ENCODE measurements at places on chromosomes 2 and 18.

DNA sequence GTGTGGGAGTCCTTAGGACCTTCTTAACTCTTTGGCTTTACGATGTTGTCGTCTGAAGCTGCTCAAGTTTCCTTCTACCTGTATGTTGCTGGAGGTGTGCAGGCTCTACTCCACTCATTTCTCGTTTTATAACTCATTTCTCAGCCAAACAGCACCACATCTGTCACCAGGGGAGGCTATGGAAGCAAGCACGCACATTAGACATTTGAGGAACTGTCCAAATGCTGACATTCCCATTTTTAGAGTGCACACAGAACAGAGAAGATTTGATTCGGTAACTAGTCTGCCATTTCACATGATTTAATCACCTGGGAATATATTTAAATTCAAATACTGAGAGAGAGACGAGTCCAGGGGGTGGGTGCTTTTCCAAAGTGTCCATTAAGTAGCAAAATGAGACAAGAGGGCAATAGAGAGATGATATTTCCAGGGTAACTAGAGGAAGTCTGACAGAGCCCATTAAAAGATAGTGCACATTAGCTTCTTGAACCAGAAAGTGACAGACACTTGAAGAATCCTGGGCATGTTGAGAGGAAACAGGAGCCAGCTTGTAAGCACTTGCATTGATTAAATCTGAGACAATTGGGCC, 793.3 kb downstream of the TDRD15 start:
- DNase-seq, result no peak

DNA sequence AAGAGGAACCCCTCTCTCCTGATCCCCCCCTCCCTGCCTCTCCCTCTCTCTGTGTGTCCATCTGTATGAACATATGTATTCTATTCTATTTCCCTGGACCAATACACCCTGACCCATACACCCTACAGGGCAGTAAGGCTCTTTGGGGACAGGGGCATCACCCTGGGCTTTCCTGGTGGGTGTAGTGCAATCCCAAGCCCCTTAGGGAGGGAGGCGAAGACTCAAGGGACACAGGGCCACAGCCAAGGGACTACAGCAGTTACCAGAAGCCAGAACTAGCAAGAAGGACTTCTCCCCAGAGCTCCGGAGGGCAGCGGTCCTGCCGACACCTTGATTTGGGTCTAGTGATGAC, 214.2 kb upstream of the RAB6C start:
- DNase-seq, result no peak

GRCh38 chr2:152486737-152487400, 151.9 kb downstream of the FMNL2 start:
- no peak for DNase-seq

GRCh38 chr2:109331896-109332848, 203.2 kb downstream of the SH3RF3 start:
- peak; percentile 10 for DNase-seq

GRCh38 chr2:110827511-110827910, 95.1 kb downstream of the ACOXL start:
- DNase-seq, result no peak

DNA sequence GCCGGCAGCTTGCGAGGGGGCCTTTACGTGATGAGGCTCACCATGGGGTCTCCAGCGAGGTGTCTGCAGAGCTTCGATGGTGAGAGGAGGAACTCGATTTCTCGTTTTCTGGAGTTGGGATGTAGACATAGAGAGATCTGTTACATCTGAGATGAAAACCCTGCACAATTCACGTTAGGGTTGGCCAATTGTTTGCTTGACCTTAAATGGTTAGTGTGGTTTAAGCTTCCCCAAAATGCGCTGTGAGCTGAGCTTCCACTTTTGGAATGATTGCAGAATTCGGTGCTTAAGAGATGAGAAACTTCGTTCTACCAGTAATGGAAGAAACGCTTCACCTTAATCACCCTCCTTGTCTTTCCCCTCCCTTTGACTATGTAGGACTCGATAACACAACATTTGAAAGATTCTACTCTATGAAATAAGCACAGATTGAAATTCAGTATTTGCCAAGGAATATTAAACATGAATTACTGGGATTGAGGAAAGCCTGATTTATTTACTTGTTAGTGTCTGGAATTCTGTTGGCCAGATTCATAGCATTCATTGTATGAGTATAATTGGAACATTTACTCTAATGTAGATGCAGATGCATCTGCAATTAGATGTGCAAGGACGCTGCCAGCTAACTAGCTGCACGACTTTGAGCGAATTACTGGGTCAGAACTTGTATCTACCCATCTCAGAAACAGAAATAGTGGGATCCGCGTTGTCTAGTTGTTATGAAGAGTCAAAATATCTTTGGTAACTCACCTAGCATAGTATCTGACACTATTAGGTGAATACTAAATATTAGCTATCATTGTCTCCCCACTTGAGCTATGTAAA, 1.6 kb upstream of the KLF7 start:
- peak; percentile 34 for DNase-seq

- DNase-seq, result no peak
Measured at GRCh38 chr2:3545788-3546478, 12.2 kb downstream of the RNASEH1 start.

GRCh38 chr18:29779096-29779495, 1263.4 kb downstream of the DSC3 start:
- DNase-seq, result no peak

DNA sequence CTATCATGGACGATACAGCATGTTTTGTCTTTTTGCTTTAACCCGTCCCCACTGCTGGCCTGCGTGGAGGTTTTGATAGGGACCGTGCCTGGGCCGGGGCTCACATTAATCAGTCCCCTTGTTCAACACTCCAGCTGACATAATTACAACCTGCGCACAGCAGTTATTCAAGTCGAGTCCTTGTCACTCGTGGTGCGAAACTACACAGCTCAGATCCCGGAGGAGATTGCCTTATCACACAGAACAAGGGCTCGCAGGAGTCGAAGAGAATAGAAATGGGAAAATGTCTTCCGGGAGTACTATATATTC, 304.4 kb downstream of the ZNF407 start:
- no peak for DNase-seq

DNA sequence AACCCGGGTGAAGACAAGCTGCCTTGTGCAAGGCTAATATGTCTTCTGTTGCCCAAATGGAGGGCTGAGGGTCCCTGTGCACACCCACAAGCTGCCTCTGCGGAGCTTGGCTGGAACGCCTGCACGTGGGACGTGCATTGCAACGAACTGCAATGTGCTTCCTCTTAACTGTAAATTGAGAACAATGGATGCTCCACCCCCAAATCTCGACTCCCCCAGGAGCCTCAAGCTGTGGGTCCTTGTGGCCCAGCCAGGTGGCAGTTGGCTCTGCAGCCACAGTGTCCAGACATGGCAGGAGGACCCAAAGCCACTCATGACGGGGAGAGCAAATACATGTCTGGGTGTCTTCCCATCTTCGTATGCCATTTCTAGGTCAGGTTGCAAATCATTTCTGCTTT, 90.1 kb downstream of the TWIST2 start:
- no peak for DNase-seq

DNA sequence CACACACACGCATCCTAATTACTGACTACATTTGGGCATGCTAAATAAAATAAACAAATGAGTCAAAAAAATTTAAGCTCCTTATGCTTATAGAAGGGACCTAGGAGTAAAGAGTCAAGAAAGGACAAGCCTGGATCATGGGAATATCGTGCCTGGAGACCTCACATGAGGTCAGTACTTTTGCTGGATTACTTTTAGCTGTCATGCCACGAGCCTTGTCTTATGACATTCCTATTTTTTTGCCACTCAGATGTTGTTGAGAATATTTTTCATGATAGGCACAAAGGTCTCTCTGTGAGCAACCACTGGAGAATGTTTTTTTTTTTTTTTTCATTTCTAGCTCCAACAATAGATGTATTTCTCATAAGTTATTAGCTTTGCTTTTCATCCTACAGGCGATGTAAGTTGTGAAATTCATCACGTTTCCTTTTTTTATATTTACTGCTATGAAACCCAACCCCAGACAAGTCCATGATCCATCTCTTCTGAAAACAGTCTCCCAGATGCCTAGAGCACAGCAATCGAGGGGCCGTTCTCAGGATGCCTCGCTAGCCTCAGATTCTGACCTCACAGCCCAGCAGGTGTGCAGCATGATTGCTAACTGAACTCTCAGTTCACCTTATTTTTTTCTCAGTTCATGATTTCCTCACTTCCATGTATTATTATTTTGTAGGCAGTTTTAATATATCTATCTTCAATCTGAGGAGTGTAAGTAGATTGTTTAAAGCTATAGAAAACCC, 464.5 kb downstream of the IRS1 start:
- DNase-seq, result no peak

DNA sequence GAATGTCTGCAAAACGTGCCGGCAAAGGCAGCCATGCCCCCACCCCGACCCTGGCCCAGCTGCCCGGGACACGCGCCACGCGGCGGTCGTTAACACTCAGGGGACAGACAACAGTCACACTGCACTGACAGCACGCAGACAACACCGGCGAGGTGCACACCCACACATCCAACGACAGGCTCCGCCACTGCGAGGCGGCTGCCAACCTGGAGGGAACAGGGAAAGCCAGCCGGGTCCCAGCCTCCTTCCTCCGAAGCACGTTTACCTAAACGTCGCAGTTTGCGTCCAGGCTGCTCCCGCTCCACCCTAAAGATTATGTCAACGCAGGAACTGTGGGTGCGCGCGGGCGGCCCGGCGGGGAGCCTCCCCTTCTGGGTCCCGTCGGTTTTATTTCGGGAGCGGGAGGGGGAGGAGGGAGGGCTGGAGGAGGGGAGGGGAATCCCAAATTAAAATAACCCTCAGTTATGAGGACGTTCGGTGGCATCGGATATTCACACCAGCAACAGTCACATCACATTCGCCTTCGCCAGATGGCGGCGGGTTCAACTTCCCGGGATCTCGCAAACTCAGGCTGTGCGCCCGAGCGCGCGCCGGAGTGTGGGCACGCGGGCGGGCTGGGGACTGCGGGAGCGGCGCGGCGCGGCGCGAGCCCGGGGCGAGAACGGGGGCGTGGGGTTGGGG, 644 bp downstream of the PTGR3 start:
- DNase-seq, result peak; percentile 50

DNA sequence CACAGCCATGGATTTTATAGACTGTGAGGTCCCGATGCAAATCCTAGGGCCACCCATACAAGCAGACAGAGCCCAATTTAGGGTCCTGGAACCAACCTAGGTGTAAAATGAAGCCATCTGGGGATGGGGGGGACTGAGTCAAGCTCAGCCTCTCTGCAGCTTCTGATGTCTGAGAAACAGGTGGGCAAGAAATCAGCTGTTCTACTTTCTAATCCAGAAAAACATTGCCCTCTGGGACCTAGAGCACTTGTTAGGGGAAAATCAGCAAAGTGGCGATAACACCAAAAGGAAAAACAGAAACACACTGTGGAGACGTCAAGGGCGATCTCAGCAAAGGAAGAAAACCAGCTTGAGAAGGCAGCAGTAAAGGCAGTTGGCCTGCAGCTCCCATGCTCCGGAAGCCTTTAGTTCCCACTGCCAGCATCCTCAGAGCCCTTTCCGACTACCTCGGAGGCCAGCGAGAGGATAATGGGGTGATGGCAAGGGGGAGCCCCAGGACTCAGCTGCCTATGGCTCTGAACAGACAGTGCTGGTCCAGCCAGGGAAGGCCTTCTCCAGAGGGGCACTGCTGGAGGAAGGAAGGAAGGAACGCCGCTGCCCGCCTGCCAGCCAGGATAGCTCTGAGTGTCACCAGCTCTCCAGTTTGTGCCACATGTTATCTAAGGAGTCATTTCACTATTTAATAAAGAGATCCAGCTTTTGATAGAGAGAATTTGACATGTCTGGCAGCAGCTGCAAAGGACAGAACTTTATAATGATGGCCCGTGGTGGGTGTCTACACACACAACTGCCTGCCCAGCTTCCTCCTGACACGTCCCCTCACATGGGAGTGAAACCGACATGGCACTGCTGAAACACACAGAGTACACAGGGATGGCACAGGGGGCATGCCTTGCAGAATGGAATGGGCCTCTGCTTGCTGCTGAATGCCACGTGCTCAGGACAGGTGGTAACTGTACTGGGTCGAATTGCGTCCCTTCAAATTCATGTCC, 37.7 kb downstream of the HS1BP3 start:
- DNase-seq, result no peak

- DNase-seq, result no peak
Measured at GRCh38 chr2:180075870-180076269, 68.8 kb upstream of the CWC22 start.

- no peak for DNase-seq
Measured at GRCh38 chr18:11146947-11147345, 2.4 kb downstream of the PIEZO2 start.

GRCh38 chr18:35938158-35938557, 34.3 kb upstream of the RMP24 start:
- DNase-seq, result no peak

GRCh38 chr2:191690327-191690726, 12.4 kb downstream of the NABP1 start:
- no peak for DNase-seq

GRCh38 chr2:33984131-33984530, 385.0 kb upstream of the FAM98A start:
- no peak for DNase-seq

DNA sequence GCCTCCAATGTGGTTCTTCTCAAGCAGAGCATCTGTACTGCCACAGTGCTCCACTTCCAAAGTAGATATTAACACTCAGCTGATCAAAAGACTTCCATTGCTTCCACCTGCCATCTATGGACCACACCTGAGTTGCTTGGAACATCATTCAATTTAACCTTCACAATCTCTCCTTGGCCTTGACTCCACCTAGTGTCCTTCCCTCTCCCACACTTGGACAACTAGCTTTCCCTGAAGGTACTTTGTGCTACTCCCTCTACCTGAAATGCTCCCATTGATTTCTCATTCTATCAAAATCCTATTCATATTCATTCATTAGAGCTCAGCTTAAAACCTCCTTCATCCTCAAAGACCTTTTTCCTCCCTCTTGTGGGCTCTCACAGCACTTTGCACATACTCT, 48.7 kb downstream of the SOWAHC start:
- no peak for DNase-seq

- no peak for DNase-seq
Measured at GRCh38 chr18:59560556-59560955, 136.7 kb downstream of the CCBE1 start.

- no peak for DNase-seq
Measured at GRCh38 chr2:235024191-235024860, 72.5 kb downstream of the SH3BP4 start.

DNA sequence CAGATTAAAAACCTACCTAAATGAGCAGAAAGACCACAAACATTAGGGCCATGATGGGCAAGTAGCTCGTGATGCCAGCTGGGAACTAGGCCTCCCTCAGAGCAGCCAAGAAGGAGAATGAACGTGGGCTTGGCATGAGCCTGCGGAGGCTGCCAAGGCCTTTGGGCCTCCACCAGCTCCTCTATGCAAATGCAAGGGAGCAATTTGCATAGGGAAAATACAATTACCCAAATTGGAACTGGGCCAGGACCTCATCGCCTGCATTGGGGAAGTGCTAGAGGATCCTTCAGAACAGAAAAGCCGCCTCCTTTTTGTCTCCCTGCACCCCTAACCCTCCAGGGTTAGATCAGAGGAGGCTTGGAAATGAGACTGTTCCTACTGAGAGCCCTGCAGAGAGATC, 326.4 kb downstream of the SMAD2 start:
- DNase-seq, result no peak
